ENCODE measurements at places on chromosomes 7 and 10.

DNA sequence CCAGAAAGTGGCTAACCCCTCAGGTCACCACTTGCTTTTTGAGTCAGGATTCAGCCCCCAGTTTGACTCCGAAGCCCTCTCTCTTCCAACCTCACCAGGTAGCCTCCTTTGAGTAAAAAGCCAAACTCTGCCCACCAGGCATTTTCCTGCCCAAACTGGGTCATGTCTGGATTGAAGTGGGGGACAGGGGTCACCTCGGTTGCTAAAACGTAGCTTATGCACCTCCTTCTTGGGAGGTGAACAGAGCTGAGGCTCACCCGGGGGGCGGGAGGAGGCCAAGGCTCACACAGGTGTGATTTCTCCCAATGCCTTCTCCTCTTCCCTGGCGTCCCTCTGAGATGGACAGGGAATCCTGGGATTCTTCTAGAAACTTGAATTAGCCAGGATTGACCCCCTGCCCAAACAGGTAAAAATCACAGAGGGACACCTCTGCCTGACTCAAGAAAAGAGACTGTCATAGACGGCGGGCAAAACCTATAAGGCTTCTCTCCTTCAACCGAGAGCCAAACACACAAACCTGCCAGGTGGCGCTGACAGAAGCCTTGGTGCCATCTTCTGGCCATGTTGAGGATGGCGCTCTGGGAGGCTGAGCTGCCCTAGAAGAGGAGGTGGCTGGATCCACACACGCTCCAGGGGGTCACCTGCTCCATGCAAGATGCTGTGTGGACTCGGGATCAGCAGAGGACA, 51.6 kb downstream of the PRLHR start:
- no peak for DNase-seq

DNA sequence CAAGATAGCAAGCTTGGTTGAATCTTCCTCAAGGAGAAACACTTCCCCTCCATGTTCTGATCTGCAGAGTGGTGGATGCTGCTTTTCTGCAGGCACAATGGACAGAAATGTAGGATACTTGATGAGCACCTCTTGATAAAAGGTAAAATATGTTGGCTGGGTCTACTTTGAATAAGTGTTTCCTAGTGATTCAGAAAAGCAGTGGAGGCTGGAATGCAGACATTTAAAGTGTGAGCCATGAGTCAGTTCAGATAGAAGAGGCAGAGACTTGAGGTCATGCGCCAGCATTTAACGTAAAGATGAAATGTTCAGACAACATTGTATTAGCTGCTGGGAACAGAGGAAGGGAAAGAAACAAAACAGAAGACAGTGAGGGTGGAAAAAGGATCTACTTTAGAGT, 403.1 kb downstream of the ADRA2A start:
- no peak for DNase-seq

- DNase-seq, result no peak
These were observed 427.8 kb upstream of the LRGUK start for GRCh38 chr7:133699386-133699785.

GRCh38 chr7:155458878-155459699, 1.2 kb downstream of the EN2 start:
- DNase-seq, result no peak

DNA sequence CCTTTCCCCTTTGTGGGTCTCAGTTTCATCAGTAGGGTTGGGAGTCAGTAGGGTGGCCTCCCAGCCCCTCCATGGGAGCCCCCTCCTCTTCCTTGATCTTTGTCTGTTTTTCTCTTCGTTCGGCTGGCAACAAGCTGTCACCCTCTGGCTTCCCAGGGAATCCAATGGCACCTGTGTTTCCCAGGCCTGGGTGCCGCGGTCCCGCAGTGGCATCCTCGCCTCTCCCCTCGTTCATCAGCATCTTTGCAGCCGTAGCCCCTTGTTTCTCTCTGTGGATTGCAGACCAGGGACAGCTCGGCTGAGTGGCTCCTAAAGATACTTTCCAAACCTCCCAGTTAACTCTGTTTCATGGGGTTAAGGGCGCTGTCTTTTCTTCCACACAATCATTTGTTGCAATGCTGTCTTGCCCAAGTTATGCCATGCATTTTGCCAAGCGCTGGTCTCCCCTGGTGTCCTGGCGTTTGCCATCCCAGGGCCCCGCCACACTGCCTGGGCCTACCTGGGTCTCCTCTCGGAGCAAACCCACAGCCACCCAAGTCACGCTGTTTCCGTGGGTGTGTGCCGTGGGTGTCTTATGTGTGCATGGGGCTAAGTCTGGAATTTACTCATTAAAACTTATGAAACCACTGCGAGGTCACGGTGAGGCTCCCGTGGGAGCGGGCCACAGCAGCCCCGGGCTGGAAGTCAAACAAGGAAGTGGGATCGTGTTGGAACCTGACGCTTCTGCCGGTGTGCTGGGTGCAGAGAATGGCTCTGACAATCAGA, 189.4 kb upstream of the SHH start:
- no peak for DNase-seq

GRCh38 chr7:106127984-106128780, 16.1 kb upstream of the SYPL1 start:
- no peak for DNase-seq

DNA sequence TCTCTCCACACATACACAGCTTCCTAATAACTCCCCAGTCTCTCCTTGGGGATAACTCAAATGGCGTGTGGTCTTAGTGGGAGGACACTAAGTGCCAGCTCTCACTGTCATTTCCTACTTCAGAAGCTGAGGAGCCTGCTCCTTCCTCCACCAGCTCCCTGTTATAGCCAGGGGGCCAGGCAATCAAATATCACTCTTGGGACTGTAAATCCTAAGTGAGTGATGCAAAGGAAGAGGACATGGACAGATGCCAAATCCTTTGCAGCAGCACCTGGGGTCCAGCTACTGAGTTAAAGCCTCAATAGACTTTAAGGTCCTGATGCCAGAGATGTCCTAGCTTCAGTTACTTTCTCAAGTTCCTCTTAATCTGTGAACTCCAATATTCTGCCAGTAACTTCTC, 34.1 kb downstream of the SEM1 start:
- DNase-seq, result no peak

DNA sequence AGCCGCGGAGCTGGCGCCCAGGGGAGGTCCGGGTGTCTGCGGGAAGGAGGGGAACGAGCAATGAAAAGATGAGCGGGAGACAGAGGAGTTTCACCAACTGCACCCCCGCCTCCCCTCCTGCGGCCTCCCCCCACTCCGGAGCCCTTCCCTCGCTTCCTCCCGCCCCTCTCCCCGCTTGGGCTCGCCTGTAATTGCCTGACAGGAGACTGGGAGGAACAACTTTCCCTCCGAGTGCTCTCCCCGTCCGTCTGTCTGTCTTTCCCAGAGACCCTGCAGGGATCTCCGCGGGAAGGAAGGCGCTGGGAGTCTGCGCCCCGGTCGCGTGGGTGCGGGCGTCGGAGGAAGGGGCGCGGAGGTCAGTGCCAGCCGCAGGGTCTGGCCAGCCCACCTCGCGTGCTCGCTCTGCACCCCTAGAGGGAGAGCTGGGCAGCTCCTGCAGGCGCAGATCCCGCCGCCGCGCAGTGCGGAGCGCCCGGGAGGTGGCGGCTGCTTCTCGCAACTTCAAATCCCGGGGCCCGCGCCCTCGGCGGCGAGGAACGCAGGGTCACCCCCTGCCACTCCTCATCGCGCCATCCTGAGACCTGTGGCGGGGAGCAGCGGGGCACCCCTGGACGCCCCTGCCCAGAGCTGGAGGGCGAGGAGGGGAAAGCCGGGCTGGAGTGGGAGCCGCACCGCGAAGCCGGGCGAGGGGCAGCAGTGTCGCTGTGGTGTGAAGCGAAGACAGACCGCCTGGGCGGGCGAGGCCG, 511 bp upstream of the NRP1 start:
- peak; percentile 48 for DNase-seq

DNA sequence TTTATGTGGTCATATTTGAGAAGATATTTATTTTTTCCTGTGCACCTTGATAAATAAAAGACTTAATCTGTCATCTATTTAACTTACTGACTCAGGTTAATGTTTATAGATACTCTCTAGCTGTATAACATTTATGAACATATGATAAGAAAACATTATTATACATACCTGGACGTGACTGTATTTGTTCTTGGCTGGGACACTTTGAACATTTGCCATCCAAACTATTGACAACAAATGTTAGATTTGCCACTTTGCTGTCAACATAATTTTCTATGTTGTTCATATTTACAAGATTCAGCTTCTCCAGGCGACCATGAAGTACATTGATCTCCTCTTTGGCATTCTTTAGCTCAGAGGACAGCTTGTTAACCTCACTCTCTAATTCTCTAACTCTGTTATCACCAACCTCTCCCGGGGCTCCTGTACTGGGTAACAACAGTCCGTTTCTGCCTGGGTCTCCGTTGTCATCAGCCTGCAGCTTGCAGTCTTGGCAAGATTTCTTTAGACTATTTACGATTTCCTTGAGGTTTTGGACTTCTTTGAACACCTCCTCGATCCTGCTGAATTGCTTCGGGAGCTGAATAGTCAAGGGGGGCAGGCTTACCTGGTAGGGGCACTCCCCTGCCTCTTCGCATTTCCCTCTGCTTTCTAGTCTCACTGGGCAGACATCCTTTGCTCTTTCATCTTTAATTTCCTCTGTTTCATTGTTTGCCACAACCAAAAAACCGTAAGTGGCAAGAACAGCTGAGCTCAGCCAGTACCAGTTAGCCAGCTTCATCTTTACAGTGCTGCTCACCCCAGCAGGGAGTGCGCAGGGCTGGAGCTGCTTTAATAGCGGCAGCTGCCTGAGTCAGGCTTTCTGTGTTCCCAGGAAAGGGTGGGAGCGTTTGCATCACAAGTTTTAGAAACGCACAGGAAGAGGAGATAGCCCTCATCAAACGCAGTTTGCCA, at the start of gene FGL2:
FGL2 (minus strand) TSS at position 807 of the 954 bp plus-strand sequence; CDS start at position 781, 26 bp downstream.
- peak; percentile 15 for DNase-seq

DNA sequence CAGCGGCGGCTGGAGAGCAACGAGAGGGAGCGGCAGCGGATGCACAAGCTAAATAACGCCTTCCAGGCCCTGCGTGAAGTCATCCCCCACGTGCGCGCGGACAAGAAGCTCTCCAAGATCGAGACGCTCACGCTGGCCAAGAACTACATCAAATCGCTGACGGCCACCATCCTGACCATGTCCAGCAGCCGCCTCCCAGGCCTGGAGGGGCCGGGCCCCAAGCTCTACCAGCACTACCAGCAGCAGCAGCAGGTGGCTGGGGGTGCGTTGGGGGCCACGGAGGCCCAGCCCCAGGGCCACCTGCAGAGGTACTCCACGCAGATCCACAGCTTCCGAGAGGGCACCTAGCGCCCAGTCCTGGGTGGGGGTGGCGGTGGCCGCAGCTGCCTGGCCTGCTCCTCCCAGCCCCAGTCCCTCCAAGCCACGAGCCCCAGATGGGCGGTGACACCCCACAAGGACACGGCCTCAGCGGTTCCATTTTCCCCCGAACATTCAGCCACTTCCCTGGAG, 1.3 kb downstream of the BHLHA15 start:
- no peak for DNase-seq

GRCh38 chr10:103847909-103848468, 7.4 kb downstream of the SH3PXD2A start:
- DNase-seq, result no peak

DNA sequence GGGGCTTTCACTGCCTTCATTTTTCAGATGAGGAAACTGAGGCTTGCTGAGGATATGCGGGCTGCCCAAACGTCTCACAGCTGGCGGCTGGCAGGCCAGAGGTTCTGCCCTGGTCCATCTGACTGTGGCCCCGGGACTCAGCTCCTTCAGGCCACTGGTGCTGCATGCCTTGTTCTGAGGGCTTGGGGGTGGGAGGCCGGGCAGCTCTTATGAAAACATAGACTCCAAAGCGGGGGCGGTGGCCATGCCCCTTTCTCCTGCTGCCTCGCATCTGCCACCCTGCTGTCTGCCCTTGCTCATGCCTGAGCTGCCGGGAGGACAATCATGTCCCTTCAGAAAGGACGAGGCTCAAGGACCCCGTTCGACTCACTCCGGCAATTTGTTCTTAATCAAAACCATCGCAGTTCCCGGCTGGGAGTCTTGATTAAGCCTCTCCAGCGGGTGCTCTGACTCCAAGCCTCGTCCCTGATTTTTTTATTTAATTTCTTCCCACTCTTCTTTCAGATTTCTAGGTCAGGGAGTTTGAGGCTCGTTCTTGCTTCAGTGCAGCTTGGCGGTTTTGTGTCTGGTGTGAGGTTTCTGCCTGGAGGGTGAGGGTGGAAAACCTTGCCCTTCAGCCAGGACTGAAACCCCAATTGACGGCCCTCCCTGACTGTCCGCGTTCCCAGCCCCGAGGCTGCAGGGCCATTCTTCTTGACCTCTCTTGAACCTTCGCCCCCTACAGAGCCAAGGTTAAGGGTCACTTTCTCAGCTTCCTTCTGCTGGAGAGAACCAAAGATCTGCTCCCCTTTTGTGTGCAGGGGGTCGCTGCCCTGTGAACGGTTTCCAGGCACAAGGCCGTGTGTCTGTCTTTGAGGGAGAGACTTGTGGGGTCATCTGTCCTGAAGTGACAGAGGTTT, 120.8 kb downstream of the DNAJB6 start:
- peak; percentile 43 for DNase-seq

GRCh38 chr10:98096731-98097130, 37.7 kb upstream of the R3HCC1L start:
- no peak for DNase-seq

GRCh38 chr10:98423691-98424120, 8.7 kb upstream of the PYROXD2 start:
- DNase-seq, result no peak

DNA sequence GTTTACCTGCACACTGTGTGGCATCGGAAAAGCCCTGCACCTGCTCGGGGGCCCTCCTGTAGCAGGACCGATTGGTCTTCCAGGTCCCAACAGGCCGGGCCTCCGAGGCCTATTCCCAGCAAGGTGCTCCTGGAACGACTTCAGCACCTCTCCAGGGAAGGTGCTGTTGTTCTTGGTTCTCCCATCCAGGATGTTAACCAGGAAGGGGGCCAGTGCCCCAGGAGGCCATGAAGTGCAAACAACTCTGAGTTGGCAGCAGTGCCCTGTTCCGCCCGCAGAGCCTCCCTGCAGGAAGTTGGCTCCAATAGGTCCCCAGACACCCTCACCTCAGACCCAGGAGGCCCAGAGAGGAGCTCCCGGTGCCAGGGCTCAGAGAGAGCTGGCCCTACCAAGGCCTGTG, 64.0 kb upstream of the DUSP5 start:
- no peak for DNase-seq

GRCh38 chr7:73717991-73718405, 1.5 kb downstream of the STX1A start:
- DNase-seq, result no peak

GRCh38 chr10:12490963-12491362, 141.6 kb downstream of the CAMK1D start:
- no peak for DNase-seq

- DNase-seq, result no peak
These were observed 284.7 kb upstream of the AKR1E2 start for GRCh38 chr10:4541292-4541691.

Measured in nucleus accumbens (tissue), 56 donors.